Mammary epithelial cell (primary cell): ENCODE measurements at places on chromosomes 16 and 17. TPM values are rescaled to one million over a fixed set of nuclear protein-coding genes. Genes with fewer than 3 reads are reported as not detected.

Gene PRSS8
- total RNA-seq = 69.4 and 82.8 TPM in 2 replicates

Gene MMP25
- 0.40 and 0.54 TPM in 2 replicates for total RNA-seq

Gene KRT20
- total RNA-seq = not detected

DNA sequence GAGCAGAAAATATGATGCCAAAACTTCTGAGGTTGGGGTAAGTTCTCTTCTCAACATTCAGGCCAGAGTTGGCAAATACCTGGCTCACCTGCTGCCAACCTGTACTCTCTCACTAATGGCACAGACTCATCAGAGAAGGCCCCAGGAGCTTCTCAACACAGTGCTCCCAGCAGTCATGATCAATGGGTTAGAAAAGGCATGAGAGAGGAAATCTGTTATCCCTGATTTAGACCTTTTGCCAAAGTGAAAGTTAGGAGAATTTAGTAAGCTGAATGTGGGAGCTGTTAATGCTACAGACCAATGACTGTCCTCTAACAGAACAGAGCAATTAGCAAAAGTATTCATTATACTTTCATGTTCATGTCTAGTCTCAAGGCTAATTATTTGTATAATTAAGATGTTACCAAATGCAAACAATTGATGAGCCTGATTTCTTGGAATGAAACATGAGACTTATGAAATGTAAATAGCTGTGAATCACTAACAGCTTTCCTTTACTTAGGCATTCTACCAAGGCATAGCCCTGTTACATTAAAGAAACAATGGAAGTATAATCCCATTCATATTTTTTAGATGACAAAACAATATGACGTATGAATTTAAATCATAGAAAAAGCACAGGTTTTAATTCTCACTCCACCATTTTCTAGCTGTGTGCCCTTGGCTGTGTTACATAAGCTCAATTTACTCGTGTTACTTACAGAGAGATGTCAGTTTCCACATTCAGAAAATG, 68.7 kb upstream of the MARCHF10 start:
- no peak overlapping the region for H3K4me3 ChIP-seq
- H3K27ac ChIP-seq = peak overlapping the region; percentile 47
- peaks cover 19% of the 10 kb centered on the region for H3K4me1 ChIP-seq
